Stimulated activated CD8-positive, alpha-beta memory T cell treated with anti-CD3 and anti-CD28 coated beads, Interleukin-2, amount 100 ng/mL, for 1 hour (primary cell): ENCODE measurements at places on chromosomes 7 and 10.

DNA sequence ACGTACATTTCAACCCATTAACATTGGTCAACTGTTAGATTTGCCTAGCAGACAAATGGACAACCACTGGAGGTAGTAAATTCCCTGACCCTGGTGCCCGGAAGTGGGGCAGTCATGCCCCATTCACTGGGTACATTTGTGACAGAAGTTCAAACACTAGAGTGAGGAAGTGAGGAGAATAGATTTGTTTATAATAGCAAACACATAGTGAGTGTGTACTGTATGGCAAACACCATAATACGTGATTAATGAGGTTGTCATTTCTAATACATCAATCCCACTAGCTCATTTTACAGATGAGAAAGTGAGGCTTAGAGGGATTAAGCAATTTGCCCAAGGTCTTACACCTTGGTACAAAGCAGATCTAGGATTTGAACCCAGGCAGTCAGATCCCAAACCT lies 181.9 kb upstream of the MKLN1 start:
- DNase-seq, result no peak

GRCh38 chr7:41738806-41739205 lies 35.9 kb upstream of the INHBA start:
- no peak for DNase-seq

GRCh38 chr10:48574817-48575380 lies 30.0 kb downstream of the ARHGAP22 start:
- no peak for DNase-seq

GRCh38 chr10:61284222-61284890 lies 168.8 kb downstream of the TMEM26 start:
- DNase-seq, result no peak

GRCh38 chr10:53990799-53991238 lies 810.2 kb downstream of the PCDH15 start:
- DNase-seq, result no peak

GRCh38 chr10:89074120-89074519 lies 83.5 kb downstream of the FAS start:
- no peak for DNase-seq
